ENCODE measurements at places on chromosomes 7 and 10.
A peak's percentile ranks its signal among the peaks of the same experiment; 100 is the strongest.

GRCh38 chr7:43634384-43634783 lies 51.5 kb downstream of the STK17A start:
- DNase-seq = no peak

DNA sequence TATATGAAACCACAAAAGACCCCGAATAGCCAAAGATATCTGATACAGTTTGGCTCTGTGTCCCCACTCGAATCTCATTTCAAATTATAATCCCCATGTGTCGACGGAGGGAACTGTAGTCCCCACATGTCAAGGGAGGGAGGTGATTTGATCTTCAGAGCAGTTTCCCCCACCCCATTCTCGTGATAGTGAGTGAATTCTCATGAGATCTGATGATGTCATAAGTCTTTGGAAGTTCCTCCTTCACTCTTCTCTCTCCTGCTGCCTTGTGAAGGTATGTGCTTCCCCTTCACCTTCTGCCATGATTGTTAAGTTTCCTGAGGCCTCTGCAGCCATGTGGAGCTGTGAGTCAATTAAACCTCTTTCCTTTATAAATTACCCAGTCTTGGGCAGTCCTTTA lies 13.0 kb downstream of the ELAPOR2 start:
- DNase-seq = no peak

DNA sequence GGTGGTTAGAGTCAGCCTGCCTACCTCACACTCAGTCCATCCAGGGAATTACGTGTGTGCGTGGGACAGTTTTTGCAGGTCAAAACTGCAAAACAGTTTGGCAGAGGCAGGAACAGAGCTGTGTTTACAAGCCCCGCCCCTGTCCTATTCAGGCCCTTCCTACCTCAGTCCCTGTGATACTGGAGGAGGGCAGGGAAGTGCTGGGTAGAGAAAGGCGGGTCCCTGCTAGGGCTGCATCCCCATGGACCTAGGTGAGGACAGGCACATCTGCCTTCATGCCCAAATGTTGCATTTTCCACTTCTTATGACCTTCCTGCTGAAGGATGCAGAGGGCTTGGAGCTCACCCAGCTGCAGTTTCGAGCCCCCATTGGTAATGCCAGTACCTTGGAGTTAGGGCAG lies 25.1 kb downstream of the SBDS start:
- no peak for DNase-seq

- no peak for DNase-seq
Measured at GRCh38 chr7:142685877-142686508, 63.3 kb upstream of the PRSS1 start.

DNA sequence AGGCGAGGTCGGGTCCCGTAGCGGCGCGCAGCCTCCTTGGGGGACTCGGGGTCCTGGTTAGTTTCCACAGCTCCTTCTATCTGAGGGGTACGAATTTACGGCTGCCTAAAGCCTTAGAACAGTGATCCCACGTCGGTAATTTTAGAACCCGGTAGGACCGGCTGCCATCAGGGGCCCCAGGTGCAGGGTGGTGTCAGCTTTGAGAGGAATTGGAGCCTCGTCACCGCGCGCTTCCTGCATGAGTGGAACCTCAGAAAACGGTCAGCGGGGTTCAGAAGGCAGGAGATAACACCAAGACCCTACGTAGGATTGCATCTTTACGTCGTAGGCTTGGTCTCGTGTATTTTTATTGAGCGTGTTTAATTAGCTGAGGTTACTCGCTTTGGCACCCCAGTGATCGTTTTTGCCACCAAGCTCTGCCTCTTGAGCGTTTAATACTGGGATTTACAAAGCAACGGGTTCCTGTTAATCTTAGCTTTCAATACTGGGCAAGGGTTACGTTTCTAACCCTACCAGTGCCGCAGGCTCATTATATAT lies 443 bp downstream of the RNF32 start:
- DNase-seq = peak; percentile 62

DNA sequence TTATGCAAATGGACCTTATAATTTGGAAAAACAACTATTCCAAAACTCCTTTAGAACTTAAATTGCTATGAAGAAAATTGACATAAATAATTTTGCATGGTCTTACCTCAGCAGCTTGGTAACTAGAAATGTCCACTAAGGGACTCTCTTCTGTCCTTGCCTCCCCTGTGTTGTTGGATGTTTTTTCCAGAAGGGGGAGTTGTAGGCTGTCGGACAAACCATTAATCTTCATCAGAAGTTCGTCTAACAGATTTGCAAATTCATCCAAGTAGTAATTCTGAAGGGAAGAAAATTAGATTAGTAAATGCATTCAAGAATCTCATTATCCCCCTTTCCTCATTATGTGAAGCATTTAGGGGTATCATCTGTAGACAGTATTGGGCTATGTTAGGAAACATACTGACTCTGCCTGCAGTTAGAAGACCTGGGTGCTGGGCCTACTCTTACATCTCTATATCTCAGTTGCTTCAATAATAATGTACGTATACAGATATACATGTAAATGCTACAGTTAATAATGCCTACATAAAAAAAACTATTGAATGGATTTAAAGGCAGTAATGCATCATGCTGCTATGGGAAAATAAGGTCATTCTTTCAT lies 155.6 kb downstream of the PKD1L1 start:
- DNase-seq = no peak

DNA sequence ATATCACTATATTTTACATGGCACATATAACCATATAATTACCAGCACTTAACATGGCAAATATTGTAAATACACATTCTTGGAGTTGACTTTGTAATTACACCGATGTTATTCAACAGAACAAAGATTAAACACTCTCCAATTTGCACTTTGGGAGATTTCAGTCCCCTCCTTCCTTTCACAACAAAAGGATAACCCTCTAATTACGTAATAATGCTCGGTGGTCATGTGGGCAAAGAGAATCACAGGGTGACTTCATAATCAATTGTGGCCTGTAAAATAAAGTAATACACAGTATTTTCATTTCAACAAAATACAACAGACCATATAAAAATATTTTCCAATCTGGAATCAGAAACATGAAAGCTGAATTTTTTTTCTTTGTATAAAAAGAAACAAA lies 73.2 kb downstream of the RHOBTB1 start:
- no peak for DNase-seq

Measured in activated CD4-positive, alpha-beta T cell treated with anti-CD3 and anti-CD28 coated beads, Interleukin-2, amount 50 U/mL, for 48 hours (primary cell).